ENCODE measurements at places on chromosomes 1 and 21.

DNA sequence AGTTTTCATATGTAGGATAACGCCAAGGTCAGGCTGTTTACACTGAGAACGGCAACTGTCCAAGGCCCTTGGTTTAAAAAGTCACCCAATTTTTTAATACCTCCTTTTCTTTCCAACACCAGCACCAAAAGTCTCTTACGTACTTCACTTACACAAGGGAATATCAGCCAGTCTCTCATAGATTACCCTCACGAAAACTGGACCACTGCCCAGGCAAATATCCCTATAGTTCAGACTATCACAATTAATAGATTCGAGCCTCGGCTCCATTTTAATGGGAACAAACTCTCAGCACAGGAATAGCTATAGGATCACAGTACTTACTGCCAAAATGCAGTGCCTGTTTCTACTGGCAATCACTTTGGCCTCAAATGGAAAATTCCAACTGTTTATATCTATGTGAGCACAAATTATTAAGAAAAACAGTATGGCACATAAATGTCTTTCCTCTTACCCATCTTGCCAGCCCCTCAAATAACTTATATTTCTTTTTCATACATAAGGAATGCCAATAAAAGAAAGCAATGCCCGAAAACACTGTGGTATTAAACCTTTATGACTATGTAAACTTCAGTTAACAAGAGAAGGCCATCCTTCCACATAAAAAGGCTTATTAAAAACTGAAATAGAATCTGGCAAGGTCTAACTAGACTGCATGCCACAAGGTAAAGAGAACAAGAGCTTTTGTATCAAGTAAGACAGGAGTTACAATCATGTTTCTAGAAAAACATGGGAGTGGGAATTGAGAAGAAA, 97.8 kb downstream of the SLC45A1 start:
- no peak for DNase-seq

DNA sequence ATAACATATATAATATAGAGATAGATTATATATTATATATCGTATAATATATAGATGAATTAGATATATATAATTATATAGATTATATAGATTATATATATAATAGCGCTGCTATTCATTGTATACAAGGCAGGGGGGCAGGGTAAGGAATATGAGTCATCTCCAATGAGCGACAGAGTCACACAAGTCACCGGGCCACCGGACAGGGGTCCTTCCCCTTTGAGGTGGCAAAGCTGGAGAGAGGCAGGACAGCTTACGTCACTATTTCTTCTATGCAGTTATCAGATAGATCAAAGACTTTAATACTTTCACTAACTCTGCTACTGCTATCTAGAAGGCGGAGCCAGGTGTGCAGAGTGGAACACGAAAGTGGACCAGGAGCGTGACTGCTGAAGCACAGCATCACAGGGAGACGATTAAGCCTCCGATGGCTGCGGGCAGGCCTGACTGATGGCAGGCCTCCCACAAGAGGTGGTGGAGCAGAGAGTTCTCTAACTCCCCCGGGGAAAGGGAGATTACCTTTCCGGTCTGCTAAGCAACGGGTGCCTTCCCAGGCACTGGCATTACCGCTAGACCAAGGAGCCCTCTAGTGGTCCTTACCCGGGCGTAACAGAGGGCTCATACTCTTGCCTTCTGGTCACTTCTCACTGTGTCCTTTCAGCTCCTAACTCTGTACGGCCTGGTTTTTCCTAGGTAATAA, 2154.7 kb downstream of the MRPL39 start:
- DNase-seq: no peak

GRCh38 chr1:206836111-206836510, 29.3 kb upstream of the IL20 start:
- no peak for DNase-seq

- DNase-seq: no peak
Observed at GRCh38 chr1:111851552-111851951, 95.9 kb downstream of the DDX20 start.

GRCh38 chr1:6905331-6905730, 120.1 kb downstream of the CAMTA1 start:
- no peak for DNase-seq

GRCh38 chr1:114861384-114861783, 6.7 kb downstream of the SYCP1 start:
- DNase-seq: no peak

Data from anterior cingulate cortex (tissue), 58 donors.